ENCODE measurements at places on chromosomes 2 and 18.
A peak's percentile ranks its signal among the peaks of the same experiment; 100 is the strongest.

DNA sequence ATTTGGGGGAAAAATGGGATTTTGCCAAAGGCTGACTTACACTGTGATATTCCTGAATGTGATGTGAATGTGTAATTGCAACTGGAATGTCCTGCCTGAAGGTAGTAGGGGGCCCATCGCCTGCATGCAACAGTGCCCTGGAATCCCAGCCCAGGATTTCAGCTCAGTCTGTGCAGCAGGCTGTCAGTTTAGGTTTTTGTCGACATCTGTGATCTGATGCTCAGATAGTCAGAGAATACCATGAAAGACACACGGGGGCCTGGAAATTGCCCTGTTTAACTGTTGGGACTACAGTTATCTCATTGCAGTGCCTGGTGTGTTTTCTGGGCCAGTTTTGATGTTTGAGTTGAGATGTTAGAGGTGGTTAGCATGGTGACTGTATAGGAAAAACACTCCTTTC lies 84.5 kb upstream of the HK2 start:
- no peak for DNase-seq

GRCh38 chr2:226835796-226836547 lies at the start of gene RHBDD1:
TSS of gene RHBDD1 (plus strand) at chr2:226836054. CDS start at chr2:226864694, 28,640 bp downstream.
- peak; percentile 23 for DNase-seq

GRCh38 chr18:71336576-71337210 lies 1047.8 kb downstream of the SOCS6 start:
- DNase-seq, result no peak

DNA sequence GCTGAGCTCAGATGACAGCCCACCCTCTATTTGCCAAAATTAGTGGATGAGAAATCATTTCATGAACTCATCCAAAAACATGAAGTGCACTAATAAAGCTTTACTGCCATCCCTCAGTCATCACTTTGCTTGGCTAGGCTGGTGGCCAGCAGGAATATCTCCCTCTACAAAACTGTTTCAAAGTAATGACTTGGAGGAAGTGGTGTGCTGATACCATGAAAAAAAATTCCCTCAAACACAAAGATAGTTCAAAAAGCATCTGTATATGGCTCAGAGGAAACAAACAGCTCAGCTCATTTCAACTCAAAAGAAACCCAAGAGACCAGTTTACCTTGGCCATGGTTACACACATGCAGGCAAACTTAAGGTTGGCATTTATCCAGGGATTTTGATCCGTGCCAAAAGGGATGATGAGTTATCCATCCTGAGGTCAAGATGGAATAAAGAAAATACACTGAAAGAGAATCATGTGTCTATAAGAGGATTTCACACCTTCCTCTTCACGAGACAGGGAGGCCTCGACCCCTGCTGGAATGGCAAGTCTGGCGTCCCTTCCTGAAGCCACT lies 18.4 kb upstream of the WIPF1 start:
- DNase-seq, result no peak

- DNase-seq, result no peak
Observed at GRCh38 chr18:37502036-37502435, 63.6 kb downstream of the CELF4 start.

DNA sequence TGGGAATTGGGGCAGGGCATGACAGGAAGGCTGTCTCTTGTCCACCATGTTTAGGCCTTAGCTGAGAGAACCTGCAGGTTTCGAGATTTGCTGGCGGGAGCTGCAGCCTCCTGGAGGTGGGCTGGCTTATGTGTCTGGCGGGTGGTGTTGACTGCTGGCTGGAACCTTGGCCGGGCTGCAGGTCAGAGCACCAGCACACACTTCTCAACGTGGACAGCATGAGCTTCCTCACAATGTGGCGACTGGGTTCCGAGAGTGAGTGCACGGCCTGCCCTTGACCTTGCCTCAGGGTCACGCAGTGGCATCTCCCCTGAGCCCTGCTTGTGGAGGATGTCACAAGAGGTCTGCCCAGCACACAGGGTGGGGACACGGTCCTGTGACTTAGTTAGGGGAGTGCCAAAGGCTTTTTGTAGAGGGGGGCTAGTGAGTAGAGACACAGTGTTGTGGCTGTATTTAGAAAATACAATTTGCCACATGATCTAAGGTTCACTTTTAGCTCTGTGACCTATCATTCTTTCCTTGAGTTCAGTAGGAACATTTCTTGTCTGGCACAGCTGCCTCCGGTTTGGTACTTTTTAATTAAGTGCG lies 134.8 kb downstream of the SEPTIN10 start:
- no peak for DNase-seq

DNA sequence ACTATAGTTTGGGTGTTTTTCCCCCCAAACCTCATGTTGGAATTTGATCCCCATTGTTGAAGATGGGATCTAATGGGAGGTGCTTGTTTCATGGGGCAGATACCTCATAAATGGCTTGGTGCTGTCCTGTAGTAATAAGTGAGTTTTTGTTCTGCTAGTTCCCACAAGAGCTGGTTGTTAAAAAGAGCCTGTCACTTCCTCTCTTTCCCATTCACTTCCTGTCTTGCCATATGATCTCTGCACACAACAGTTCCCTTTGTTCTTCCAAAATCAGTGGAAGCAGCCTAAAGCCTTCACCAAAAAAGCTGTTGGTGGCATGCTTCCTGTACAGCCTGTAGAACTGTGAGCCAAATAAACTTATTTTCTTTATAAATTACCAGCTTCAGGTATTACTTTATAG lies 768.2 kb upstream of the VRK2 start:
- DNase-seq, result no peak

GRCh38 chr2:156437272-156437930 lies 1.2 kb downstream of the GPD2 start:
- DNase-seq, result no peak

GRCh38 chr18:67092141-67092540 lies 424.4 kb downstream of the DSEL start:
- no peak for DNase-seq

DNA sequence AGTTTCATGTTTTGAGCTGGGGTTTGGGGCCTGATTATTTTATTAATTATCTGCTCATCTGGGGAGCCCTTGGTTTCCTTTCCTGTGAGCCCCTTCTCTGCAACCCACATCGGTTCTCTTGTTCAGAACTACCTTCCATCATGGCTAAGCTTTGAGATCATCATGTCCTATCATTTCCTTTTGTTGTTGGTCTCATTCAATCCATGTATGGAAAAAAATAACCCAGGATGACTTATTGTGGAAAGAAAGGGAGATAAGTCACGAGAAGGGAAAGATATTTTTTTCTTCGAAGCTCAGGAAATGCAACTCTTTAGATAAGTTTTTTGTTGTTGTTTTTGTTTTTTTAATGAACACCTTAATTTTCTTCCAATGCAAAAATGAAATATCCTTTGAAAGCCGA lies 43.7 kb downstream of the EHD3 start:
- DNase-seq, result no peak

DNA sequence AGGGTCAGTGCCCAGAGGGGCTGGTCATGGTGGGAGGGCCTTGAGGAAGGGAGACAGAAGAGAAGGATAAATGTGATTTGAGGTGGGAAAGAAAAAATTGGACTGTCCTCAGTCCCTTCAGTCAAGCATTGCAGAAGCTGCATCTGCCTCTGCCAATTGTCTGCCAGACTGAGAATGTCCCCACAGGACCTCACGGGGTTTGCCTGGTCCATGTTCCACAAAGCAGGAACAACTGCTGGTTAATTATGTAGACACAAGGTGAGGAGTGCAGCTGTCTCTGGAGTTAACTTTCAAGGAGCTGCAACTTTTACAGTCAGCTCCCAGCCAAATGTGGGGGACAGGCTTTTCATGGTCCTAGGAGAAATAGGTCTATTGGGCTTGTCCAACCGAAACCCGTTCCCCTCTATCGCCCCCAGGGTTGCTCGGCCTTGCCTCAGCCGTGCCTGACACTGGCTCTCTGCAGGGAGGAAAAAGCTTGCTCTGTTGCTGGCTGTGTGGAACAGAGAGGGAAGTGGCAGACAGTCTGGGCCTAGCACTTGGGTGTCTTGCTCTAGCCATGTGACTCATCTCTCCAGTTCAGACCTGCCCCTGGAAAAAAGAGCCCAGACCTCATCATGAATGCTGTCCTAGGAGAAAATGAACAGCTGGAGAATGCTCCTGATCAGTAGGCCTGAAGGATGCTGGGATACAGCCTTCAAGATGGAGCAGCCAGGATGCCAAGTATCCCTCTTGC lies 31.1 kb upstream of the PAX8 start:
- DNase-seq, result no peak

- peak; percentile 53 for DNase-seq
Observed at GRCh38 chr2:156892467-156893281, 364.8 kb upstream of the GALNT5 start.

GRCh38 chr2:10846110-10846861 lies 33.7 kb upstream of the PDIA6 start:
- DNase-seq, result no peak

- DNase-seq, result no peak
Observed at GRCh38 chr18:69974365-69974764, 26.7 kb upstream of the CD226 start.

DNA sequence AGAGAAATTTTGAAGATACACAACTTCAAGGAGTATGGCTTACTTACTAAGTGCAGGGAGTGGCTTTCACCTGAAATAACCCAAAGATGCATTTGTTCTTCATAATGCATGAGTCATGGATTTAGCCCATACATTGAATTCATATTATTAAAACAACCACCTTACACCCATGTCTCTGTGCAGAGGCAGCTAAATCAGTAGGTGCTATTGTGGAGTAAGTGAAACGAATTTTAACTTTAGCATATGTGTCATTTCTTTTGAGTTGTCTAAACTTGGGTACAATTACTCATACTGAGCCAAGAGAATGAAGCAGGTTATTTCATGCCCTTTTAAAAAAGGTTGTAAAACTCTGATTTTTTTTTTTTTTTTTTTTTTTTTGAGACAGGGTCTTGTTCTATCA lies 11.0 kb upstream of the ANKRD29 start:
- no peak for DNase-seq

DNA sequence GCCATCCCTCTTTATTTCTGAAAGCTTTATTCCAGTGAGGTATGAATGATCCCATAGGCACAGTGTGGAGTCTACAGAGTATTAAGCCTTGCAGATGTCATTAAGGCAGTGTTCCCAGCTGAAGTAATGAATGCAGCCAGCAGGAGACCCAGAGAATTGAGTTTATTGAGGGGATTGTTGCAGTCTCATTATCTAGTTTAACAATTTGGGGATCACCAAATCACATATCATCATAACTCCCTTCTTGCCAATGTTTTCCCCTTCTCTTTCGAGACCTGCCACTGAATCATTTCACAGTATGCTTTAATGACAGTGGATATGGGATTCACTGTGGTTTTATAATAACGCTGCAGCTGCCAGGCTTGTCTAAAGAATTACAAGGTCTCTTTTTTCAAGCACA lies 249.3 kb upstream of the FSHR start:
- DNase-seq, result no peak

DNA sequence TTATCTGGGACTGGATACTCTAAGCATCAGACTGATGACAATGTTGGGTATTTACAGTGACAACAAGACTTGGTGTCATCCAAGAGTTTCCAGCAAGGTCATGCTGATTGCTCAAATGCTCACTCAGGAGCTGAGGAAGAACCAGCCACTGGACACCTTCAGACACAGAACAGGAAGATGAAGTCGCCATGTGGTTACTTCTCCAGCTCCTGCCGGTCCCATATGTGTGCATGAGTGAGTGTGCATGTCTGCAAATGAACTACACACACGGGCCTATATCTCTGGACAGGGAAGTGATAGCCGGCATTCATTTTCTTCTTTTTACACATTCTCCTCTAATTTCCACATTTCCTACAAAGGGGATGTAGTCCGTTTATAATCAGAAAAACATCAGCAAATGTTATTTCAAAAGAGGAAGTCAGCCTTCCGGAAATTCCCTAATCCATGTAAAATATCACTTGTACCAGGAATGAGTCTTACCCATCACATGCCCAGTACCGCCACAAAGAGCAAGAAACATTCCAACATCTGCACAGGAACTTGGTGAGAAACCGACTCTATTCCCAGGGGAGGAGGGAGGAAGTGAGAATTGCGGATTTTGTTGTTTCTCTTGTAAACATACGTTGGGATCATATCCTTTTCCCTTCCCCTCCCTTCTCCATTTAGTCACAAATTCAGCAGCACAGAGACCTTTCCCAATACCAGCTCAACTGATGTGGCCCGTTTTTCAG lies 10.8 kb downstream of the RFX8 start:
- no peak for DNase-seq

- DNase-seq, result no peak
Observed at GRCh38 chr2:47039913-47040562, 115.1 kb downstream of the STPG4 start.

DNA sequence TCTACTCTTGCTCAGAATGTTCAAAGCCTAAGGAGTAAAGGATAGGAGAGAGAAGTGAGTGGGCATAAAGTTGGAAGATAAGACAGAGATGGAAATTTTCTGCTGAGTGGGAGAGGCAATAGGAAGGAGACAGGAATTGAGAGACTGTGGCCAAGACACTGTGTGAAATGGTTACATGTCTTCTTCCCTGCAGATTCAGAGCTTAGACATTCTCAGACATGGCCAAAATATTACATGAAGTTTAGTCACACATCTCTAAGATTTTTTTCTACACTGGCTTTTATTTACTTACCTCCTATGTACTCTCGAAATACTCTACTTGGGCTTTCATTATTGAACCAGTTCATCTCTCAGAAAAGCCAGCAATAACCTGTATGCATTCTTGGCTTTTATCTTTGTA lies 363.0 kb upstream of the FANCL start:
- no peak for DNase-seq

Data from NCI-H1105 (cell line).